ENCODE measurements at places on chromosomes 3 and 15.

DNA sequence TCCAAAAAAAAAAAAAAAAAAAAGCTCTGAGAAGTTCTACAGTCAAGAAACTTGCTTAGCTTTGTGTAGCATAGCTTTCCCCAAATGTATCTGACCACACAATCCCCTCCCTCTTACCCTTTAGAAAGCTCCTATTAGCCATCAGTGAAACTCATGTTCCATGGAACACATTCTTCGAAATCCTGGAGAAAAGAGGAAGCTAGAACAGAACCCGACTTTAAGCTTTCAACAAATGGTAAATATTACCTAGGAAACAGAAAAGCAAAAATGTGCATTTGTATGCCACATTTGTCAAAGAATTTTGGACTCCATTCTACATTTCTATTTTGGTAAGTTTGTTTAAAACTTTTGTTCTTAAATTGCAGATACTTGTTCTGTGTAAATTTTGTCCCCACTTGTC, 17.4 kb upstream of the CRTC3 start:
- peaks cover 6% of the 10 kb centered on the region for H3K36me3 ChIP-seq
- H3K27me3 ChIP-seq: peaks cover 1% of the 10 kb centered on the region
- no peaks in the 10 kb centered on the region for H3K4me1 ChIP-seq
- DNase-seq: no peak
- no peak overlapping the region for H3K4me3 ChIP-seq
- H3K27ac ChIP-seq: no peak overlapping the region

- no peak overlapping the region for H3K27ac ChIP-seq
- no peak for DNase-seq
- no peaks in the 10 kb centered on the region for H3K36me3 ChIP-seq
- H3K27me3 ChIP-seq: no peaks in the 10 kb centered on the region
- no peak overlapping the region for H3K4me3 ChIP-seq
- peaks cover 14% of the 10 kb centered on the region for H3K4me1 ChIP-seq
Measured at GRCh38 chr15:92159906-92160841, 233.5 kb upstream of the ST8SIA2 start.

- H3K27me3 ChIP-seq: peaks cover 40% of the 10 kb centered on the region
- peaks cover 12% of the 10 kb centered on the region for H3K36me3 ChIP-seq
- peak within 1 kb of the TSS; percentile 100 for H3K27ac ChIP-seq
- H3K4me3 ChIP-seq: peak within 1 kb of the TSS; percentile 87
- peaks cover 12% of the 10 kb centered on the region for H3K4me1 ChIP-seq
- DNase-seq: peak; percentile 98
Measured at GRCh38 chr15:76336254-76337058, at the start of gene ISL2. ISL2 (plus strand) TSS chr15:76336773; CDS start chr15:76336884, 111 bp downstream.

GRCh38 chr15:100725121-100726069, 123.0 kb downstream of the ASB7 start:
- no peak overlapping the region for H3K27ac ChIP-seq
- DNase-seq: no peak
- H3K36me3 ChIP-seq: no peaks in the 10 kb centered on the region
- H3K4me1 ChIP-seq: peaks cover 2% of the 10 kb centered on the region

GRCh38 chr3:153980252-153980590, 141.0 kb upstream of the ARHGEF26 start:
- no peaks in the 10 kb centered on the region for H3K36me3 ChIP-seq
- H3K4me1 ChIP-seq: peaks cover 11% of the 10 kb centered on the region
- H3K27ac ChIP-seq: no peak overlapping the region
- no peak overlapping the region for H3K4me3 ChIP-seq
- H3K27me3 ChIP-seq: no peaks in the 10 kb centered on the region

DNA sequence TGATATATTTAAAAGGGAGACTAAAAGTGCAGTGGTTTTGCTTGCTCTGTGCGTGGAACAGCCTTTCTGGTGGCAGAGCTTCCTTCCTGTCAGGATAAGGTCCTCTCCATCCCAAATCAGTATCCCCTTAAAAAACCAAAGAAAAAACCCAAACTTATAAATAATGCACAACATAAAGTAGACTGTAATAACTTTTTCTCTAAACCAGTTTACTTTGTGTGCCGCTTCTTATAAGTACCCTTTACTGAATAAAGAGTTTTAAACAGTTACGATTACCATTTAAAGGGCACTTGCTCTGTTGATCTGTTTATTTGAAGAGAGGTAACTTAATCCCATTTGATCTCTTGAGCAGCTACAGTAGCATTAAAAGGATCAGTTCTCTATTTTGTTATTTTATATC, 2.5 kb downstream of the PIK3CA start:
- H3K36me3 ChIP-seq: no peaks in the 10 kb centered on the region
- H3K27ac ChIP-seq: no peak overlapping the region
- peaks cover 15% of the 10 kb centered on the region for H3K4me1 ChIP-seq
- peaks cover 2% of the 10 kb centered on the region for H3K27me3 ChIP-seq
- H3K4me3 ChIP-seq: no peak overlapping the region

DNA sequence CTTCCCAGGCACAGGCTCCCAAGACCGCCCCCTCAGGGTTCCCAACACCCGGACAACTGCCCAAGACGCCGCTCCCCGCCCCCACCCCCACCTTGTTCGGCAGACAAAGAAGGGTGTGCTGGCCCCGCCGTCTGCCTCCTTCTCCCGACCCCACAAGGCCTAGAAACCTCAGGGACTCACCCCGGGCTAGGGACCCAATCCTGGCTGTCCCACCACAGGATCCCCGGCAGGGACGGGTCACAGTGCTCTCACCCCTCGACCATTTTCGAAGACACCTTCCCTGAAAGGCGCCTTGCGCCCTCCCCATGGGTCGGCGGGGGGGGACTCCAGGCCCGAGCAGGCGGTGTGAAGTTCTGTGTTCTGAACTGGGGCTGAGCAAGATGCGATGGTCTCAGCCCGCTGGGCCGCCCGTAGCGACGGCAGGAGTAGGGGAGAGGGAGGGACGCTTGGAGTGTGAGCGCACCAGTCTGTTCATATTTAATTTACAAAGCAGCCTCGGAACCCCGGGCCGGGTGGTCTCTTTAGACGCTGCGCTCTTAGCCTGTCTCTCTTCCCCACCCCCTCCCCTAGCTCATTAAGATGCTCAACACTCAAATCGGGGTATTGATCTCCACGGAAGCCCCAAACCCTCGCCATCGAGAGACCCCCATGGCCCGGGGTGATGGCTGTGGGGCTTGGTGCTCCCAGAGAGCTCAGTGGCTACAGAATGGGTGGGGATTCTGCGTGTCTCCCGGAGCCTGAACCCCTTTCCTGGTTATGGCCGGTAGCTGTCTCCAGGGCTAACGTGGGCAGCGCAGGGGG, 1.4 kb upstream of the ISLR2 start:
- peak overlapping the region; percentile 79 for H3K4me3 ChIP-seq
- peaks cover 37% of the 10 kb centered on the region for H3K27me3 ChIP-seq
- H3K27ac ChIP-seq: peak overlapping the region; percentile 15
- DNase-seq: peak; percentile 48

DNA sequence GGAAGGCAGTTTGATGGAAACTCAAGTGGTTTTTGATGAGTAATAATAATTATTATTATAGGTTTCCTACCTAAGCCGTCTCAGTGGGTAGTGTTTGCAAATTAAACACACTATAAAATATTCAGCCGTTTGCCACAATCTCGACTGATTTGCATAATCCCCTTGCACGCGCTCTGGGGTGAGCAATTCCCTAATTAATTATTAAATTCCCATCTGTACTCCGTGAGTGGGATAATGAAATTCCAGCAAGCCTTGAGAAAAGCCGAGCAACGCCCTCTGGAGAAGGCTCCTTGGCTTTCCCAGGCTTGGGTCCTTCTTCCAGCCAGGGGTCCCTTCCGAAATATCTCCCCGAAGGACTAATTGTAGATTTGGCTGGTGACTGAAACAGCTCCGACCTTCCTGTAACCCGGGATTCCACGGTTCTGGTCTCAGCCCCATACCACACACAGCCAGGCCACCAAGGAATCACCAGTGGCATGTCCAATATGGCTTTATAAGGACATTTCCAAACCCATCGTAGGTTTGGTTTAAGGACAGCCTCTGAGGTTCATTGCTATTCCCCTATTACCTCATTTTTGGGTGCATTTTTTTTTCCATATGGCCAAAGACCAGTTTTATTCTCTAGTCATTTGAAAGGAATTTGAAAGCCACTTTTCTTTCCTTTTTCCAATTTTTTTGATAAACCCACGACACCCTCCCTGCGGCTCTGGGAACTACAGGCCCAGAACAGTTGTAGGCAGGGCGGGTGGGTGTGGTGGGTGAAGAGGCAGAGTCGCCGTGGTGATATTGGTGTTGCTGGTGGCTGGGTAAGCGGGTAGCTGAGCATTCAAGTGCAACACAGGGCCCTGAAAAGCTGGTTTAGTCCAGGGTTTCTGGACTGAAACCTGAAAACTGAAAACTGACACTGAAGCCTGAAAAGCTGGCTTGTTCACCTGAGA, 33.2 kb upstream of the RGMA start:
- no peak for DNase-seq
- H3K27me3 ChIP-seq: peaks cover 4% of the 10 kb centered on the region
- H3K4me3 ChIP-seq: no peak overlapping the region
- H3K27ac ChIP-seq: no peak overlapping the region
- peaks cover 27% of the 10 kb centered on the region for H3K4me1 ChIP-seq

DNA sequence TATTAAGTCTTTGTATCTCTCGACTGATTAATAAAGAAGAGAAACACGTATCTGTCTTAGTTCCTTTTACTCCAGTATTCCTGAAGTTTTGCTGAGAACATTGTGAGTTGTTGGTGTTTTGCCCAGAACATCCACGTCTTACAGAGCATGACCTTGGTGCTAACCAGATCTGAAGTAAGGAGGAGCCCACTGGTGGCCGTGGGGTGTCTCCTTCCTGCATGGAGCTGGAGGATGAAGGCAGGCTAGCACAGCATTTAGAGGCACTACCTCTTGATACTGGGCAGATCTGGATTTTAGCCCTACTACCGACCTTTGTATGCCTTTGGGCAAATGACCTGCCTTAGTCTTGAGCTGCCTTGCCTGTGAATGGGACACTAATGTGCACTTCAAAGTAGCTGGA, 28.9 kb upstream of the ESYT3 start:
- H3K27ac ChIP-seq: no peak overlapping the region
- peaks cover 22% of the 10 kb centered on the region for H3K36me3 ChIP-seq
- H3K4me1 ChIP-seq: peaks cover 7% of the 10 kb centered on the region
- peaks cover 3% of the 10 kb centered on the region for H3K27me3 ChIP-seq

DNA sequence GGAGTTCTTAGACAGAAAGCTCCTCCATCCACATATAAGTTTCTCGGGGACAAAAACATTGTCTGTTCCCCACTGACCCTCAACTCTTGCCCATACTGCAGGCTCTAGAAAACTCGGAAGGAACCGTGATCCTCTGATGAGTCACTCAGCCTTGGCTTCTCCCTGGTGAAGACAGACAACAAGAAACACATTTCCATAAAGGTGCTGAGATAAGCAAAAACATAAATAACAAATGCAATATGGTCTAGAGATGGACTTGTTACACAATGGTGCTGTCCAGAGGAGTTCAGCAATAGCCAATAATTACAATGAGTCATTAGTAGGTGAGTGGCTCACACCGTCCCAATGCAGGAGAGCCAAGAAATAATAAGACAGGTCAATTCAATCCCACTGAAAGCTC, 43.7 kb downstream of the MAGI1 start:
- H3K4me1 ChIP-seq: no peaks in the 10 kb centered on the region
- no peak overlapping the region for H3K27ac ChIP-seq
- H3K27me3 ChIP-seq: peaks cover 2% of the 10 kb centered on the region
- DNase-seq: no peak

- DNase-seq: no peak
- H3K4me1 ChIP-seq: peaks cover 29% of the 10 kb centered on the region
- H3K4me3 ChIP-seq: peak overlapping the region; percentile 81
- peak overlapping the region; percentile 24 for H3K27ac ChIP-seq
- no peaks in the 10 kb centered on the region for H3K36me3 ChIP-seq
Measured at GRCh38 chr3:143124601-143125520, 5.3 kb downstream of the CHST2 start.

DNA sequence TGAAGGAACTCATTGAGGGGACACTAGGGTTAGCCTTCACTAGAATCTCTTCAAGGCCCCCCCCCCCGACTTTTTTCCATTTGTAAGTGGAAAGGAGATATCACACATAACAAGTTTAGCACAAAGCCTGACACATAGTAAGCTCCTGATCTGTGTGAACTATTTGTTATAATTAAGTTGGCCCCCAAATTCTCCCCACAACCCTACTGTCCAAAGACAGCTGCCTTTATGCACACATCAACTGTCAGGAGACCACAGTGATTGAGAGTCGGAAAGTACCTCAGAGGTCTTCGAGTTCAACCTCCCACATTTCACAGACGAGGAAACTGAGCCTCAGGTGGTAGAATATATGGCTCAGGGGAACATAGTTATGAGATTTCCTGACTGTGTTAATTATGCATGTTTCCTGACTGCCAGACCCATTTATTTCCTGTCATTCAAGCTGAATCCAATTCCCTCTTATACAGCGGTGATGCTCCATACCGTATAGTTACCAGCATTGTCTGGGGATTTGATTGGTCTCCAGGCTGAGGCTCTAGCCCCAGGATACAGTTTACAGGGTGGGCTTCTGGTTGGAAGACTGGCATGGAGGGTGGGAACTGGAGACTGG, 227.4 kb upstream of the CMC1 start:
- H3K27ac ChIP-seq: no peak overlapping the region
- no peaks in the 10 kb centered on the region for H3K36me3 ChIP-seq

GRCh38 chr15:40312370-40313158, 4.8 kb upstream of the PLCB2 start:
- no peak for DNase-seq
- H3K27ac ChIP-seq: no peak overlapping the region
- H3K4me3 ChIP-seq: no peak overlapping the region
- H3K36me3 ChIP-seq: no peaks in the 10 kb centered on the region
- peaks cover 3% of the 10 kb centered on the region for H3K27me3 ChIP-seq

DNA sequence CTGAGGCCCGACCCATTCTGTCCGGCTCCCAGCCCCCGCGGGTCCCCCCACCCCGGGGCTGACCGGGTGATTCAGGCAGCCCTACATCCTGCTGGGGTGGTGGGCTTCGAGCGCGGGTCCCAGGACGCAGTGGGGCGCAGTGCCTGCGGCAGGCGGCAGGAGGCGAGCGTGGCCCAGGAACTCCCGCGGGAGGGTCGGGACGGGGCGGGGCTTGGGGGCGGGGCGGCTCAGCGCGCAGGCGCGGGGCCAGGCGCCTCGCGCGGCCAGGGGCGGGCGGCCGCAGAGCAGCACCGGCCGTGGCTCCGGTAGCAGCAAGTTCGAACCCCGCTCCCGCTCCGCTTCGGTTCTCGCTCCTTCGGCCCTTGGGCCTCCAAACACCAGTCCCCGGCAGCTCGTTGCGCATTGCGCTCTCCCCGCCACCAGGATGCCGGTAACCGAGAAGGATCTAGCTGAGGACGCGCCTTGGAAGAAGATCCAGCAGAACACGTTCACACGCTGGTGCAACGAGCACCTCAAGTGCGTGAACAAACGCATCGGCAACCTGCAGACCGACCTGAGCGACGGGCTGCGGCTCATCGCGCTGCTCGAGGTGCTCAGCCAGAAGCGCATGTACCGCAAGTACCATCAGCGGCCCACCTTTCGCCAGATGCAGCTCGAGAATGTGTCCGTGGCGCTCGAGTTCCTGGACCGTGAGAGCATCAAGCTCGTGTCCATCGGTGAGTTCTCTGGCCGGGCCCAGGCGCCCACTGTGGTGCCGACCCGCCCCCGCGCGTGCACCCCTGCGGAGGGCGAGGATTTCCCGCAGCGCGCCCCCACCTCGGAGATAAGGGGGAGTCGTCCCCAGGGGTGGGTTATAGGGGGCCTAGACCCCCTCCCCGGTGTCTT, at the start of gene FLNB:
Gene FLNB (plus strand): TSS at position 282 of the 885 bp plus-strand sequence. CDS start 143 bp downstream, at position 425.
- peak; percentile 87 for DNase-seq
- peaks cover 4% of the 10 kb centered on the region for H3K27me3 ChIP-seq
- no peaks in the 10 kb centered on the region for H3K36me3 ChIP-seq
- peaks cover 9% of the 10 kb centered on the region for H3K4me1 ChIP-seq

GRCh38 chr3:141738891-141739363, 829 bp downstream of the RNF7 start:
- H3K4me1 ChIP-seq: peaks cover 10% of the 10 kb centered on the region
- H3K27ac ChIP-seq: peak overlapping the region; percentile 90
- H3K36me3 ChIP-seq: no peaks in the 10 kb centered on the region
- no peak for DNase-seq
- no peaks in the 10 kb centered on the region for H3K27me3 ChIP-seq
